ENCODE measurements at places on chromosomes 2 and 18.

DNA sequence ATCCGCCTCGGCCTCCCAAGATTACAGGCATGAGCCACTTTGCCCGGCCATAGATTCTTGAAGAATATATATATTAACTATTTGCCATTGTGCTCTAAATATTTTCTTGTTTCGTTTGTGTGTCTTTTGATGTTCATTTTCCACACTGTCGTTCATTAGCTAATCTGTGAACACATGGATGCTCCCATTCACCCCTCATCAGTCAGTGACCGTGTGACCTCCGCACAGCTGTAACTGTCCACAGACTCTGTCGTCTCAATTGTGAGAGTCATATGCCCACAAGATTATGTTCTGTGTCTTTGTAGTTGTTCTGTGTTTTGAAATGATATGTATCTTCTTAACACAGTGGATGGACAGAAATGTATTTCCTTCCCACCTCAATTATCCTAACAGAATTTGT is 29.6 kb downstream of the RAMP1 start:
- DNase-seq = no peak

DNA sequence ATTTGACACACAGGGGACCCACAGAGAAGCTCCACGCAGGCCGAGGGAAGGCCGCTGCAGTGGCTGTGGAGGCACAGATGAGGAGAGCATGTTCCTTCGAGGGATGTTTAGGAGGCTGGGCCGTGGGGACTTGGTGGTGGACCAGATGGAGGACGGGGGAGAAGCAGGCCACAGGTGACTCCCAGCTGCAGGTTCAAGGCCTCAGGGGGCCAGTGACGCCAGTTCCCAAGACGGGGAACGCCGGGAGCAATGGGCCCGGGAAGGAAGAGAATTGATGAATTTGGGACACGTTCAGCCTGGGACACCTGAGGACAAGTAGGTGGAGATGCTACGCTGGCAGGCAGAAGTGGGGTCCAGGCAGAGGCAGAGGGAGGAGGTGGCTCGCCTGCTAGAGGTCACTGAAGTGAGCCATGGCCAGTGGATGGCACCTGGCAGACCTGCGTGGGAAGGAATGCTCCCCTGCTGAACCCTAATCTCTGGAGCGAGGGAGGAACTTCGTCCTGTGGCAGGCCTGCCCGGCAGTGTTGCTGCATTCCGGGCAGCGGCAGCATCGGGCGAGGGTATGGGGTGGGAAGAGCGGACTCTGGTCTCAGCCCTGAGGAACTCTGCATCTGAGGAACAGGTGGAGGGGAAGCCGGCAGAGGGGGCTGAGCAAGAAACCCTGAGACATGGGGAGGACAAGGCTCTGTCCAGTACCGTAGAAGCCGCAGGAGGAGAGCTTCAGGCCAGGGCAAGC is 25.2 kb upstream of the HPCAL1 start:
- DNase-seq = no peak

DNA sequence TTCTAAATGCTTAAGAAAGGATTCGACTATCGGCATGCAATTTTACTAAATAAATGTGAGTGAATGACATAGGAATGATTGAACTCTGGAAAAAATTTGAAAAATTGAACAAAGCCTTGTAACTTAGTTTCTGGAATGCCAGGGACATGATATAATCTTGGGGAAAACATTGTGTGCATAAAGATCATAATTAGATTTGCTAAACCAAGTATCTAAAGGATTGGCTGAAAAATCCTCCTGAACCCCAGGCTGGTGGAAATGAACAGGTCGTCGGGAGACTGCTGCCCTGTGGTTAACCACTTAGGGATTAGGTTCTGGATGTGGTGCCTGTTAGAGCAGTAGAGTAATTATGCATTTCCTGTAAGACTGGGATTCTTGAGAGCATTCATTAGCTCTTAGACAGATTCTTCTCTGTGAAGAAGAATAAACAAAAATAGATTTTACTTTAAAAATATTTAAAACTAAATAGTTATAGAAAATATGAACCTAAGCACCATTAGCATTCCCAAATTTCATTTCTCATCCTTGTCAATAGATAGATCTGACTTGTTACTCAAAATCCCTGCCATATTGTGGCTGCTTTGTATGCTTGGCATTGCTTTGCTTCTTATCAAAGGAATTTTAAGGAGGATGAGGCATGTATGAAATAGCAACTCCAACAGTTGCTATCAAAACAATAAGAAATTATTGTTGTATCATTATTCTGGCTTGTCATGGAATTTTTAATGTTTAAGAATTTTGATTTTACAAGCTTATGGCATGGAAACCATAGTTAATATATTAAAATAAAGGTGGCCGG is 55.9 kb downstream of the LYPD6B start:
- DNase-seq = no peak

GRCh38 chr2:203887677-203888076 is 20.1 kb downstream of the CTLA4 start:
- no peak for DNase-seq

- DNase-seq = no peak
These were observed 113.7 kb upstream of the NRP2 start for GRCh38 chr2:205568620-205569019.

DNA sequence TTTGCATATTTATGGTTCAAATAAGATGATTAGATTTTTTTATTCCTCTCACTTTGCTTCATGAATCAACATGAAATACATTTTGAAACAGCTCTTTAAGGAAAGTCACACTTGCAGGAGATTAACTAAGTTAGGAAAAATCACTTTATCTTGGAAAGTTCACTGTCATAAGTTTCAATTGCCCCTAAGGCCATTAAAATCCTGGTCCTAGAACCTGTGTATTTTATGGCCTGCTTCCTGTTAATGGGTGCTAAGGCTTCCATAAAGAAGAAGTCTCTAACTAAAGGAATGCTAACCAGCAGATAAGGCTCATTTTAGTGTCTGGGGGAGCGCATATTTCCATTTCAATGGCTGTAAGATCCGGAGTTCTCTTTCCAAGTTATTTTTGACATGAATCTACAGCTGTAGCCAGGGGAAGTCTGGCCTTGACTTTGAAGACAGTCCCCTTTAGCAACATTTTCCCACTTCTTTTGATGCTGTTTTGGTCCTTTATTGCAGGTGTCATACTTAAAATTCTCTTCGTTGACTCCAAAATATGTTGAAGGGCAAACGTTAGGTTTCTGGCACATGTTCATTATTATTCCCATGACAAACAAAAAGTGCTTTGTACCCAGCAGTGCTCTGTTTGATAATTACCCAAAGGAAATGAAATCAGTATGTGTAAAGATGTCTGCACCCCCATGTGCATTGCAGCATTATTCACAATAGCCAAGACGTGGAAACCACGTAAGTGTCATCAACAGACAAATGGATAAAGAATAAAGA is 34.4 kb upstream of the SH3BP4 start:
- no peak for DNase-seq

DNA sequence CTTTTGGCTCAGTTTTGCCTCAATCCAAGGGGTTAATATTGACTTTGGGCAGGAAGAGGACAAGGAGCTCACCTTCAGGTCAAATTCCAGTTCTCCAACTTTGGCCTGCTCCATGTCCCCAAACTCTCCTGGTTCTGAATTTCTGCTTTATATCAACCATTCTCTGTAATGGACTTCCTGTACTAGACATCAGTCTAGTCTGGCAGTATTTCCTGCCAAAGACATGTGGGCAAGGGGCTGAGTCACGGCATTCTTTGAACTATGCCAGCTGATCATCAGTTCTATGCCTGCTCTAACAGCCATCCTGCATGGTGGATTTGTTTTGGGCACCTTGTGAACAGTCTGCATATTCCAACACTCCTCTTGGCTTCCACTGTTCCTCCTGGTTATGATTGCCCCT is 199.4 kb downstream of the ZEB2 start:
- no peak for DNase-seq

GRCh38 chr2:44789971-44790721 is 151.4 kb upstream of the SIX3 start:
- DNase-seq = no peak

- no peak for DNase-seq
These were observed 88.8 kb upstream of the SNTG2 start for GRCh38 chr2:861655-862354.

DNA sequence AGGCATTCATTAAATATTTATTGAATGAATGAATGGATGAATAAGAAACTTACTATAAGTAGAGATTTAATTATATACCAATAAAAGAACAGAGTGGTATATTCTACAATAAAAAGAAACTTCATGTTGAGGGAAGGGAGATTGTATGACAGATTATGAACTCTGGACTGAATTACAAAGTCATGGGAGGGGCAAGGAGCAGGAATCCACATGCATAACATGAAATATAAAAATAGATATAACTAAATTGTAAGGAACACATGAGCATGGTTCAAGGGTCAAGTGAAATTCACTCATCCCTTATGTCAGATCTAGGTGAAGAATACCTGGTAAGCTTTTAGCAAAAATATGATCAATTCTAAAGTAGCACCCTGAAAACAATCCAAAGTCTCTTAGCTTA is 27.1 kb upstream of the TLK1 start:
- no peak for DNase-seq

DNA sequence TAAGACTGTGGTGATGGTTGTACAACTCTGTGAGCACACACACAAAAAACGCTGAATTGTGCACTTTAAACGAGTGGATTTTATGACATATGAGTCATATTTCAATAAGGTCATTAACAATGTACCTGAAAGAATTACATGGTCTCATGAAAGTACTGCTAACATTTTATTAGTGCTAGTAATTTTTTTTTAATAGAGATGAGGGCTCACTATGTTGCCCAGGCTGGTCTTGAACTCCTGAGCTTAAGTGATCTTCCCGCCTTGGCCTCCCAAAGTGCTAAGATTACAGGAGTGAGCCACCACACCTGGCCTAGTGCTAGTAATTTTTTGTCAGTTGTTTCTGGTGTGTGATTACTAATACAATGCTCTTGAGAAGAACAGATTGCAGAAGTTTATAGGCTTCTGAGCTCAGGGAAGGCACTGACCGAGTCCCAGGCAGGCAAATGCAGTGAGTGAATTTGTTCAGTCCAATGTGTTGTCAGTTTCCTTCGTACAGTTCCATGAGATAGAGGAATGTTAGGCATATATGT is 177.0 kb downstream of the TGIF1 start:
- no peak for DNase-seq

- DNase-seq = no peak
These were observed 20.8 kb downstream of the SP140L start for GRCh38 chr2:230347659-230348305.

DNA sequence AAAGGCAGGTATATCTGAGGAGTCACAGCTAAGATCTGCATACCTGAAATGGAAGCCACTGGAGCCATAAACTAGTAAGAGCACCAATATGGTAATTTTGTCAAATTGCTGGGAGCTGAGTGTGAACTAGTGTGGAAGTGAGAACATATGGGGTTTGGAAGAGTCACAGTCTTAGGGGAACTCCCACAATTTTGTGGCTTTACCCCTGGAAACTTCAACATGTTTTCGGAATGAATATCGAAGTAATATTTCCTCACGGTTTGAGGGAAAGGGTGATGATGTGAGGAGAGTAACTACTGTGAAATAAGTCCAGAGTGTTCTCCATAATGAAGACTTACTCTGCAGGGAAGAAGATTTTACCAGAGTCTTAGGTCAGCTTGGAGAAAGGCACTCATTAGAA is 565.9 kb downstream of the RIT2 start:
- no peak for DNase-seq
